ENCODE measurements at places on chromosomes 1 and 21. TPM values are rescaled to one million over a fixed set of nuclear protein-coding genes. Genes with fewer than 3 reads are reported as not detected.
A peak's percentile ranks its signal among the peaks of the same experiment; 100 is the strongest.

Gene CCDC181
- total RNA-seq = not detected

Gene LMOD1
- not detected for total RNA-seq

DNA sequence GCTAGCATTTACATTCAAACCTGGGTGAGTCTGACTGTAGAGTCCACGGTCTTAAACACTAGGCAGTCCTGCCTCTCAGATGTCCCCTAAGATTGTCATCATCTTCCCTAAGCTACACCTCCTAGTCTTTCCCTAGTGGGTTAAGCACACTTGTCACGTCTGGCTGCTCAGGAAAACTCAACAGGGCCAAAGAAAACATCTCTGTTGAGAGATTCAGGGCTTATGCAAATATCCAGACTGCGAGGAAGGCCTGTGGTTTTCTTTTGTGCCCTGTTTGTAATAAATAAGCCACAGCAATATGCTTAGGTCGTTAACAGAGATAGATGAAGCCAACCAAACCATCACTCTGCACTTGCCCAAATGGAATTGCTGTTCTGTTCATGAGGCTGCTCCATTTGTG lies 472.6 kb upstream of the DEPDC1 start:
- DNase-seq = no peak

- DNase-seq = peak; percentile 90
Observed at GRCh38 chr1:205528887-205529825, 24.7 kb downstream of the CDK18 start.

- DNase-seq = no peak
Observed at GRCh38 chr1:221444346-221444745, 297.5 kb downstream of the DUSP10 start.

DNA sequence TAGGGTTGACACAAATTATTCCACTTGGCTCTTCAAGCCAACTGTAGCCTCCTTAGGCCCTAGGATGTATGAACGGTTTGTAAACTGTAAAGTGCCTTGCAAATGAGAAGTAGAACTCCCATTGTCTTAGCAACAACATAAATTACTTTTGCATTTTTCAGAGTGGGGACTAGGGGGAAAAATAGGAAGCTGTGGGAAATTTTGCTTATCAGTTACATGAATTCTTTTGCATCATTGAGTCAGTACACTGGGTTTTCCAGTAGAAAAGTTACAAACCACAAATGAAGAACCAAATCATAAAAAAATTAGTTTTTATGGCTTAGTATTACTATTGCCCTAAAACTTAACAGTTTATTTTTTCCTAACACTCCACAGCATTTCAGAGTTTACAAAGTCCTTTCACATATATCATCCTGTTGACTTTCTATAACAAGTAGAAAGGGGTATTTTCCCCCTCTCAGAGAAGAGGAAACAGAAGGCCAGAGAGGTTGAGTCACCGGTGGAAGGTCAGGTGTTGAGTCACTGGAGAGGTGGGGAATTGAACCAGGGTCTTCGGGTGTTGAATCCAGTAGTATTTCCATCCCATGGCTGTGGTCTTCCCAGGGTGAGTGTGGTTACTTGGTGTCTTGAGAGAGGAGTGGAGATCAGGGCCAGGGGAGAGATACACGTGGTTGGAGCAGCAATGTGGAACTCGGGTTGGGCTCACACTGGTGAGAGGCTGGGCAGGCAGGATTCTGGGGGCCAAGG lies 71.9 kb upstream of the USP24 start:
- DNase-seq = peak; percentile 63

- peak; percentile 56 for DNase-seq
Observed at GRCh38 chr21:36589352-36589971, 109.5 kb upstream of the SIM2 start.
